ENCODE measurements at places on chromosomes 7 and 10.

DNA sequence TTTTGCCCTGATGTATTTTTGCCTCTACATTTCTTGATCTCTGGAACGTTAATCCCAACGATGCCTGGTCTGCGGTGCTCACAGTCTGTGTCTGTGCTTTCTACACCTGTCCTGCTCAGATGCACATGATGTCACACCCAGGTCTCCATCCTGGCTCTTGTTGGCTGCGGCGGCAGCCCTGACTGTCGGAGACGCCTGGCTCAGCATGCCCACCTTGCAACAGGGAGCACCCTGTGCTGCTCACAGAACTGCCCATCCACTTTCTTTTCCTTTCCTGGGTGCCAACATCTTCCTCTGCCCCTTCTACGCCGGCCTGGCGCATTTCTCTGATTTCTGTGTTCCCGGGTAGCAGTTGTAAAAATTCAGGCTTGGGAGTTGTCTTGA is 106.2 kb downstream of the CUX1 start:
- no peak for DNase-seq

DNA sequence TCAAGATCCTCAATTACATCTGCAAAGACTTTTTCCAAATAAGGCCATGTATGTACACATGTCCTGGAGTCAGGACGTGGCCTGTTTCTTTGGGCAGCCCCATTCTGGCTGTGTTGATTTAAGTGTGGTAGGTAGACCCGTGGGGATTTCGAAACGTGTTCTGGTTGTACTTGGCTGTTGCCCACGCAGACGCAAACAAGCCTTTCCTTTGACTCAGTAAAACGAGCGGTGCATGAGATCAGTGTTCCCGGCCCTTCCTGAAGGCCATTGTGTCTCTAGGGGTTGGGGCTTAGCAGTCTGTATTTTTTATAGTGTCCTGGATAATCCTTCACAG is 64.8 kb upstream of the DNAJB6 start:
- DNase-seq = peak; percentile 99

GRCh38 chr10:21076381-21076780 is 179.3 kb upstream of the NEBL start:
- no peak for DNase-seq

- DNase-seq = no peak
Observed at GRCh38 chr10:100745882-100746783, 751 bp downstream of the PAX2 start.

DNA sequence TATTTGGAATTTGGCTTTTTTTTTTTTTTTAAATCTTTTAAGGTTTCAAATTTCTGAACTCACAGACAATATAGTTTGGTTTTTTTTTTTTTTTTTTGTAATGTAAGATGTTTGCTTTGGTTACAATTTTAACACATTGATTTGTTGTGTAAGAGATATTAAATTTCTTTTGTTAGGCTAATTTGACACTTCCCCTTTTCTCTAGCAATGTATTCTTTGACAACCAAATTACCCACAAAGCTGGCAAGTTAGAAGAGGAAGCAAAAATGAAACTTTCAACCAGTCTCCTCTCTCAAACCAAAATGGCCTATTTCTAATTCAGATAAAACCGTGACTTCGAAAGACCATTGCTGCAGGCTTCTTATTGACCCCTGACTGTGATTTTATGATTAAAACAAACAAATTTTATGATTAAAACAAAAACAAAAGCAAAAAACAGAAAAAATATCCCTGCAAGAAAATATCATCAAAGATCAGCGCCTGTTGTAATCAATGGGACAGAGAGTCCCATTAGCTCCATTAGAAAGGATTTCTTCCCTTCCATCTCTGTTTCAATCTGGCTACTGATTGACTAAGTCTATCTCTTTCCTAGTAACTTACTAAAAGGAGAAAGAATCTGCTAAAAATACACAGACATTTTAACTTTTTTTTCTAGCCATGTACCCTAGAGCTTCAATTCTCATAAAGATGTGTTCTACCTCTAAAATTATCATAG is 489.2 kb downstream of the MDFIC start:
- no peak for DNase-seq

DNA sequence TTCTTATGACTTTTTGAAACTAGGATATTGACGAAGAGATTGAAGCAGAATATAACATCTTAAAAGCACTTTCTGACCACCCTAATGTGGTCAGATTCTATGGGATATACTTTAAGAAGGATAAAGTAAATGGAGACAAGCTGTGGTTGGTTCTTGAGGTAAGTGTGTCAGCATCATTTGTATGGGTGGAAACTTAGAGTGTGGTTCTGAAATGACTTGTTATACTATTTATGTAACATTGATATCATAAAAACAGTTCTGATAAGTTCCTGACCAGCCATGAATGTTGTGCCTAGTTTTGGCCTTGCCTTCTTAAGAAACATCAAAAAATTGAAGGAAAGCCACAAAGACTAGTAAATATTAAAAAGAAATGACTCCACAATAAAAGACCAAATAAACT is 20.8 kb downstream of the MYO3A start:
- no peak for DNase-seq

DNA sequence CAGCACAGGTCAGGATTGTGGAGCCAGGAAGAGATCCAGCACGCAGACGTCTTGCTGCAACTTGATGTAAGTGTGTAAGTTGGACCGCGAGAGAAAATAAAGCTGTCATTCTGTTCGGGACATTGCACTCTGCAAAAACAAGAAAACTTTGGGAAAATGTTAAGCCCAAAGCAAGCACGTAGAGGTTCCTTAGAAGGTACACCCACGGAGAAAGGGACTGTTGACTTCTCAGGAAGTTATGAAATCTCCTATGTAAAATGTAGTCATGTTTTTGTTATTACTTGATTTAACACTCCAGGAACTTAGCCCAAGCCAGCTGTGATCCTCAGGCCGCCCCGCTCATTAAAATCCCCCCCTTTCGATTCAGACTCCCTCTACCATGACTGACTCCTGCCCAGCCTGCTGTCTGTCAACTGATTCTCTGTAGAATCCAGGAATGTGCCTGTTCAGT is 196.1 kb upstream of the TCF7L2 start:
- no peak for DNase-seq

DNA sequence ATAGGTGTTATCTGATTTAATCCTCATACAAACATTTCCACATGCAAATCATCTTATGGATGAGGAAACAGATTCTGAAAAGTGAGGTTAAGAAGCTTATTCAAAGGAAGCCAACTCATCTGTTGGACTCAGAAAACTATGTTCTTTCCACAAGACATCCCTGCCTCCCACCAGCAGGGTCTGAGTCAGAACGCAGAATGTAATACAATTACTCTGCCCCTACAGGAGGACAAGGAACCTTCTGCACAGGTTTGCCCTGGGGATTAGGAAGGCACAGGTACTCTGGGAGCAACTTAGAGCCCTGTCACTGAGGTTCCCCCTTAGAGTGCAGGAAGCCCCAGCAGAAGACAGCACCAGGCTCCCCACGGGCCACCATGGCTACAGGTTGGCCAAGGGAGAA is 255.7 kb downstream of the TNS3 start:
- no peak for DNase-seq

- DNase-seq = peak; percentile 60
Observed at GRCh38 chr10:95792874-95793285, 36.9 kb downstream of the ENTPD1 start.

- DNase-seq = no peak
Observed at GRCh38 chr7:152341039-152341913, 94.5 kb downstream of the KMT2C start.

DNA sequence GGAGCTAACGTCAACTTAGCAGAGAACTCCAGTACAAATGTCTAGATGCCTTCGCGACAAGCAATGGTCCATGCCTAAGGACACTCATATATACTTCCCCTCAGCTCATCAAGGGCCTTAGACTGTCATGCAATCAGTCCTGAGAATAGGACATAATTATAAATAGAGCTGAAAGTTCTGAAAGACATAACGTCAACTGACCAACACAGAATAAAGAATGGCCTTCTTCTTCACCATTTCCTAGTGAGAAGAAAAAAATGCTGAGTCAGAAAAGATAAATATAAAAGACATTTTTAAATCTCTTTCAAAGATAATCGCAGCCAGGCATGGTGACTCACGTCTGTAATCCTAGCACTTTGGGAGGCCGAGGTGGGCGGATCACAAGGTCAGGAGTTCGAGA is 83.2 kb downstream of the ARMH3 start:
- no peak for DNase-seq

GRCh38 chr10:43785252-43785651 is 136.6 kb upstream of the ZNF32 start:
- DNase-seq = no peak

- peak; percentile 14 for DNase-seq
Observed at GRCh38 chr7:85226361-85227085, 39.7 kb upstream of the SEMA3D start.

DNA sequence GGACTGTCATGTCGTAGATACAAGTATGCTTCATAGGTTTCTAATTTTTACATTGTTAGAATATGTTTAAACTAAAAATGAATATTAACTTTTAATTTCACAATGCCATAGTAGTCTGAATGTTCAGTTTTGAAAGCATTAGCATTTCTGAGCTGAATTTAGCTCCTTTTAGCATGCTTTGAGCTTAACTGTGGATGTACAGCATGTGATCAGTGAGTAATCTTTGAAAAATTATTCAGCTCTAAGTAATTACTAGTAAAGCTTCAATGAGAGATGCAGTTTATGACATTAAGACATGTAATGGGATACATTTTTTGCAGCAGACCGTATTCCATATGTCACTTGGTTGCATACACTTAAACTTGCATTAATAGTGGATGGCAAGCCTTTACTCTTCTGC is 114.1 kb upstream of the WNT16 start:
- no peak for DNase-seq

DNA sequence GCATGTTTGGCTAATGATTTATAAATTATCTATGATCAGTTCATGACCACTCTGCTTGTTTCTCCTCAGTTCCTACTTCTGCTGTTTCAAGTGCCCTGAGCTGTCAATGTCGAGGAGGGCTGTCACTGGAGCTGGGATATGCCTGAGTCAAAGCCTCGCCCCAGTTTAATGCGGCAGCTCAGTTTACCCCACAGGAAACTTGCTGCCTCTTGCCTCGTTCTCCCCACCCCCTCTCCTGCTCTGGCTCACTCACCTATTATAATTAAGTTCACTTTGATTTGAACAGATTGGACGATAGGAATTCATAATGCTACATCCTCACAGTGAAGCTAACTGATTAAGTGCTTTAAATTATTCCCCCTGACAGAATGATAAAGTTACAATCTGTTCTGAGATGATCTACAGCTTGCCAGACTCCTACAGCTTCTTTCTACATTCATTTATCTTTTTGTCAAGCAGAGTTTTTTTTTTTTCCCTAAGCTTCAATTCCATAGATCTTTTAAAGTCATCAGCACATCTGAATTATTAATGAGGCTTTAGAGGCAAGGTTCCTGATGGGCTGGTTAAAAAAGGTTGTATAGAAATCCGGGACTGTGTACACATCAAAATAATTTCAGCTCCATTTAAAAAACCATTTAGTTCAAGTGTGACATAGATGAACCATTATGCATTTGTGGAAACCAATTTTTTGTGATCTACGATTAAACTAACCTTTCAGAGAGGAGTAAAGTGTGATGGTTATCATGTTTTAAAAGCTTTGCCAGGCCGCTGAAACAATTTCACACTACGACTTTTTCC is 758.3 kb downstream of the KCNMA1 start:
- DNase-seq = no peak

- no peak for DNase-seq
Observed at GRCh38 chr7:44534087-44534486, 7.0 kb downstream of the NPC1L1 start.

GRCh38 chr7:132392713-132393112 is 183.6 kb downstream of the PLXNA4 start:
- DNase-seq = no peak

- DNase-seq = no peak
Observed at GRCh38 chr7:47884675-47885074, 63.6 kb downstream of the PKD1L1 start.

DNA sequence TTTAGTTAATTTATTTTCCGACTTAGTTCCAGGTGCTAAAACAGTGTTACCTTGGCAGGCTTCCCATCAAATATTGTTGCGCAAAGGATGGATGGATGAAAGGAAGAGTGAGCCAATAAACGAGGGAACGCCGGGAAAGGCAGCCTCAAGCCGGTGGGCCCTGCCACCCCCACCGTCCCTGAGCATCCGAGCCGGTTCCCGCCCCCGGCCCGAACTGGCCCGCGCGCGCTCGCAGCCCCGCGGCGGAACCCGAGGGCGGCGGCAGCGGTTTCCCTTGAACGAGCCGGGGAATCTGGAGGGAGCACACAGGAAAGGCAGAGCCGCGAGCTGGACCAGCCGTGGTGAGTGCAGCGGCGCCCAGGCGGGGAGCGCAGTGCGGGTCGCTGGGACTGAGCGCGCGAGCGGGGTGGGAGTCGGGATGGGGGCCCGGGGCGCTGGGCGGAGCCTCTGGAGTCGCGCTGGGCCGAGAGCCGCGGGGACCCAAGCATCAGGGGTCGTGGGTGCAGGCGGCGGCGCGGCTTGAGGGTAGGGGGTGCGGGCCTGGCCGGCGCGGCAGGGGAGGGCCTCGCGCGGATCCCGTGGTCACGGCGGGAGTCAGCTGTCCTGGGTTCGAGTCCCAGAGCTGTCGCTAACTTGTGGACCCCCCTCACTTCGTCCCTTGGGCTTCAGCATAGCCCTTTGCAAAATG is at the start of gene AGK:
AGK (plus strand) TSS at position 317 of the 688 bp plus-strand sequence. CDS start 4,057 bp downstream, outside the sequence.
- no peak for DNase-seq

GRCh38 chr10:121516093-121516865 is 82.0 kb downstream of the FGFR2 start:
- no peak for DNase-seq

DNA sequence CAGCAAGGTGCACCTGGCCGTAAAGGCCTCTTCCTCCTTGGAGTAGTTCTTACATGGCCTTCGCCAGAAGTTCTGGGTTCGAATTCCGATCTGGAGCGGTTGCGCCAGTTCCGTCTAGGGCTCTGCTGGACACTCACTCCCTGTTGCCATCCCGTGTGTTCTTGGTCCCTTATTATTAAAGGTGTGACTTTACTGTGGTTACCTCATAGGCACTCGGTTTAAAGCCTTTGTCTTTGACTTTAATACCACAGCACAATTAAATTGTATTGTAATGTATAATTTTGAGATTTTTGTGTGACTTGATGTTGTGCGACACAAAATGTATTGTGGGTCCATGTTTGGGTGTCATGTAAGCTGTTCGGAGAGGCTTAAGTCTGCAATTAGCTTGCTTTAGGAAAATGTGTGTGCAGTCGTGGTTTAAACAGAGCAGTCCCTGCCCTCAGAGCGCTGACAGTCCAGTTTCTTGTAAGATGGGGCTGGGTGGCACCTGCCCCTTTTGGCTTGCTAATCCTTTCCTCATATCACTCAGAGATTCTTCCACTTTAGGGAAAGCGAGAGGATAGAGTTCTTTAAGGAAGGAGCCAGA is 919 bp downstream of the INPP5F start:
- no peak for DNase-seq

GRCh38 chr7:24328050-24328449 is 44.1 kb downstream of the NPY start:
- no peak for DNase-seq

DNA sequence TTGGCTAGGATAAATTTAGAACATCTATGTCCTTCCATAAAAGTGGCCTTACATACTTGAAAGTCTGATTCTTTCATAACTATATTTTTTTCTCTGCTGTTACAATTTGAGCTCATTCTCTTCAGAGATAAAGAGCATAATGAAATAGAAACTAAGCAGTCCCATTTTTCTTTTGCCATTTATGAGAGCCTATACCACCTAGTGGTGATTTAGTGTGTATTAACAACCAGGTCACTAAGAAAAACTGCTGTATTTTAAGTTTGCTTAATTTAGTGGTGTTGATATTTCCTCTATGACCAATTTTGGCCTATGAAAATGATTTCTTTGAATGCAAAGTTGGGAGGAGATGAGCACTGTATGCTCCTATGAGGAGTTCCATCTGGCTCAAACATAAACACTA is 88.7 kb upstream of the ZWINT start:
- no peak for DNase-seq

- no peak for DNase-seq
Observed at GRCh38 chr10:84344526-84344925, 16.1 kb downstream of the CCSER2 start.

Measured in AG04449 (cell line).